Cortex of kidney (tissue), 1 donor: ENCODE measurements at places on chromosomes 6 and 20.

DNA sequence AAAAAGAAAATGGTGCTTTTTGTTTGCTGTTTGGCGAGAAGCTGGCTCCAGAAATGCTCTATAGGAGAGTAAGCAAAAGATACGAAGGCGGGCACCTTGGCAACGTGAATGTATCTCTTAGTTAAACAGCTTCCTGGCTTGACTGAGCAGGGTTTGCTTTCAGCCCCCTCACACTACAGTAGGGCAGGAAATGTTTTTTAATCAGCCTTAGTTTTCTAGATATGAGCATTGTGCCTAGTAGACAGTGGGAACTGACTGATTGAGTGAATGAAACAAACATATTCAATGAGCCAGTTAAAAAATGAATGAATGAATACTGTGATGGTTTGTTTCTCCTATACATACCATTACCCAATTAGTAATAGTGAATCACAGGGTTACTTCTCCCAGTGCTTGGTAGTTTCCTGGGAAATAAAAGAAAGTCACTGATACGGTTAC lies 19.9 kb downstream of the CAP2 start:
- no peak for DNase-seq

DNA sequence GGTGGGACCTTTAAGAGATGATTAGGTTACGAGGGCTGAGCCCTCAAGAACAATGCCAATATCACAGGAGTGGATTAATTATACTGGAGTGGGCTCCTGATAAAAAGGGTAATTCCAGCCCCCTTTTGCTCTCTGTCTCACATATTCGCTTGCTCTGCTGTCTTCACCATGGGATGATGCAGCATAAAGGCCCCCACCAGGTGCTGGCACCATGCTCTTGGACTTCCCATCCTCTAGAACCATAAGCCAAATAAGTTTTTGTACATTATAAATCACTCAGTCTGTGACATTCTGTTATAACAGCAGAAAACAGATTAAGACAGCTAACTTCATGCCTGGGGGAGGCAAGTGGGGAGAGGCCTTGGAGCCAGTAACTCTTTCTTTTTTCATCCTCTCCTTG lies 9.8 kb upstream of the SNRPB start:
- no peak for DNase-seq

- no peak for DNase-seq
Observed at GRCh38 chr6:169454204-169454871, 200.7 kb upstream of the THBS2 start.

DNA sequence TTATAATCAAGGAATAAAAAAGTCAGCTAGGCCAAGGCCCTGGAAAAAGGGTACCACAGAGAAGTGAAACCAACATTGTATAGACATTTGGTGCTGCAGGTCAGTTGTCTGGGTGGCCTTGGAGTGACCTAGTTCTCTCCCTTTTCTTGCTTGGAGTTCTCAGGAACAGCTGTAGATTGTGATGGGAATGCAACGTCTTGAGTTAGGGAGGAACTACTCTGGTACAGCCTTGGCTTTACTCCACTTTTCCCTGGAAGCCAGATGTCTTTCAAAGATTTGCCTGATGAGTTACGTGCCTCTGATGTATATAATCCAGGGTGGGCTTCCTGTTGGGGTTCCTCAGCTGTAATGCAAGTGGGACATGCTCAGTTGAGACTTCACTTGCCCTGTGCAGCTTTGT lies 694.7 kb downstream of the HTR1B start:
- DNase-seq = no peak

DNA sequence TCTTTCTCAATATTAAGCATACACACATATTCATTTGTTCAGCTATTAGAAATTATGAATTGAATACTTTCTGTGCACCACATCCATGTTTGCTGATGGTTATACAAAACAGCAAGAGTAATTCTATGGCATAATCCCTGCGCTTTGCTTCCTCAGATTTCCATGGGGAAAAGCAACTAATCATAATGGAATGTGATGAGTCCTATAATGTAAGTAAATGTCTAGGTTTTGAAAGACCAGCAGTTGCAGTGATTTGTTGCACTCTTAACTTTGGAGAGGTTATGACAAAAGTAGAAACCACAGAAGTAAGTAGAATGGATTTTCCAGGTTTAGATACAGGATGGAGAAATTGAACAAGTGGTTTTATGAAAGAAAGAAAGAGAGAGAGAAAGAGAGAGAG lies 652.1 kb downstream of the CBLN4 start:
- DNase-seq = no peak

DNA sequence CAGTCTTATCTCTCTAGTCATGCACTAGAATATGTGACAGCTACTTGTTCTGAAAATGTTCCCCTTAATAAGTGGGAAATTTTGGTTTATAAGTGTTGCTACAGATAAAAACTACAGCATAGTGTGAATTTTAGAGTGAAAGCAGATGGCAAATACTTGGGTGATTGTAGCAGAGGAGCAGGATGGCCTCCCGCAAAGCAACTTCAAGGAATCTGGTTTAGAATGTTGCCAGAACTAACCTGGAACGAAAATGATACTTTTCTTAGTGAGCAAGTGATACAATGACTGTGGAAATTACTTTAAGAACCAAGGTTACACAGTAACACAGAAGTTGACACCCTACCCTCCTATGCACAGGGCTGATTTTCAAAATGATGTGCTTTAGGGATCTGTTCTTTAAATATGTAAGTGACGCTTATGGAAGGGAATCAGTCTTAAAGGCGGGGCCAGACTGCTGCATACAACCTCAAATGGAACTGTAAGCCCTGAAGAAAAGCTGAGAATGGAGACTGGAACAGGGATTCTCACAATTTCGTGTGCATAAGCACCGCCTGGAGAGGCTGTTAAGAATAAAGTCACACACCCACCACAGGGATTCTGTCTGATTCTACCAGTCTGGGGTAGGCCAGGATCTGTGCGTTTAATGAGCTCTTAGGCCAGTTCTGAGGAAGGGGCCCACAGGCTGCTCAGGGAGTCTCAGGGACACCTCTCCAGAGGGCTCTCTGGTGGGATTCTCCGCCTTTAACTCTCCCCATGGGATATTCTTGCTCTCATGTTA lies 97.9 kb downstream of the FYN start:
- DNase-seq = no peak

DNA sequence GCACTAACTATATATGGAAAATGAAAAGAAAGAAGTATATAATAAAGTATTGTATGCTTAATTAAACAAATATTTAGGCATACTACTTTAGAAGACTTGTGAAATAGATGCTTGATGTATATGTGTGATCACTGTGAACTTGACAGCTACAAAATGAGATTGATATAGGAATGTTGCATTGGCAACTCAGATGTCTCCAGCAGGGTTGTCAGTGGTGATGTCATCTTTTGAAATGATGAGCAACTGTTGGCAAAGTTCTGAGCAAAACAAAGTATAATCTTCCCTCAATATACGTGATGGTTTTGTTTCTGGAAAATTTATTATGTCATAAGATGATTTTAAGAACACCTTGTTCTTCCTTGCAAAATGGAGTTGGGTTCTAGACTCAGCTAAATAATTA lies 133.8 kb downstream of the ARID1B start:
- DNase-seq = no peak

DNA sequence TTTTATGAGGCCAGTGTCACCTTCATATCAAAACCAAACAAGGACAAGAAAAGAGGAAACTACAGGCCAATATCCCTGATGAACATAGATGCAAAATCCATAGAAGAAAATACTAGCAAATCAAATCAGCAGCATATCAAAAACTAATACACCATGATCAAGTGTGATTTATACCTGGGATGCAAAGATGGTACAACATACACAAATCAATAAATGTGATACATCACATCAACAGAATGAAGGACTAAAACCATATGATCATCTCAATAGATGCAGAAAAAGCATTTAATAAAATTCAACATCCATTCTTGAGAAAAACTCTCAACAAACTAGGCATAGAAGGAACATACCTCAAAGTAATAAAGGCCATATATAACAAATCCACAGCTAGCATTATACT lies 8.1 kb upstream of the GINM1 start:
- DNase-seq = no peak

DNA sequence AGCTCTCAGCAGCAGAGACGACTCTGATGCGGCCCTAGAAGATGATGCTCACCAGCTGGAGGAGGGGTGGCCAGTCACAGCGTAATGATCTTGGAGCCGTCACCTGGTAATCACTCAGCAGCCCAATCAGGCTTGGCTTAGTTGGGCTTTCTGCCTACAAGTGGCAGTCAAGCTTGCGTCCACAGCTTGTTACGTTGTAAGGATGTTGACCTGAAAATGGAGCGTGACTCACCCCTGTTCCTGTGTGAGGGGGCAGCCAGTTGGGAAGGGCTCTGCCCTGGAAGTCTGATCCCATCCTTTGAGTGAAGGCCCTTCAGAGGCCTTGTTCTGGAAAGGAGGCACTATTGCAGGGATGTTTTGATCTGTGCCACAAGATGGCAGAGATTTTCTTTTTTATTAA lies 49.8 kb downstream of the SPATA2 start:
- no peak for DNase-seq

GRCh38 chr6:26576407-26576843 lies 20.3 kb upstream of the ABT1 start:
- no peak for DNase-seq

DNA sequence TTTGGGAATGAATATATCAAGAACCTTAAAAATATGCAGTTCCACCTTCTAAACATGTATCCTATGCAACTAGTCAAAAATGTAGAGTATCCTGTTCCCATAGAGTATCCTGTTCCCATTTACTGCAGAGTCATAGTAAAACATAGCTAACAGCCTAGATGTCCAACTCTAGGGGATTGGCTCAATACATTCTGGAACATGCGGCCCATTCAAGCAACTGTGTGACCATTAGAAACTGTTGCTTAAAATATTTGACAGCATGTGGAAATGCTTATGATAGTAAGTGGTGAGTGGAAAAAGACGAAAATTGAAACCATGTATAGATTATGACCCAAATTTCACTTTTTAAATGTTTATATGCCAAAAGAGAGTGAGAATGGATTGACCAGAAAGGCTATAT lies 11.2 kb downstream of the FOXP4 start:
- no peak for DNase-seq

- no peak for DNase-seq
Observed at GRCh38 chr6:31791324-31792089, 4.0 kb downstream of the VARS1 start.

GRCh38 chr20:24112360-24112759 lies 123.8 kb upstream of the GGTLC1 start:
- no peak for DNase-seq

DNA sequence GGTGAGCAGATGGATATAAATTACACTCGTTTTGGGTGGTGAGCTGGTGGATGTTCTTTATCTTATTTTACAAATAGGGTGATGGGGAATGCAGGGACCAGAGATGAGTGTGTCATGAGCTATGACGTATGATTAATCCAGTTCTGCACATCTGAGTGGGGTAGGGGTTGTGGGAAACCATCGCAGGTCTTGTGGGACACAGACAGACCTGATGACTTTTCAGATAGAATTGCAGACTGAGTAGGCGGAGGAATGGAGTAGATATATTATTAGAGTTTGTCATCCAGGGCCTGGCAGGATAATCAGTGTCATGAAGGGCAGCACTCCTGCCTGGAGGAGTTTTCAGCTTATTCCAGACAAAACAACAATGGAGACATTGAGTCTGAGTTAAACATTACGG lies 12.9 kb upstream of the DSP start:
- no peak for DNase-seq

DNA sequence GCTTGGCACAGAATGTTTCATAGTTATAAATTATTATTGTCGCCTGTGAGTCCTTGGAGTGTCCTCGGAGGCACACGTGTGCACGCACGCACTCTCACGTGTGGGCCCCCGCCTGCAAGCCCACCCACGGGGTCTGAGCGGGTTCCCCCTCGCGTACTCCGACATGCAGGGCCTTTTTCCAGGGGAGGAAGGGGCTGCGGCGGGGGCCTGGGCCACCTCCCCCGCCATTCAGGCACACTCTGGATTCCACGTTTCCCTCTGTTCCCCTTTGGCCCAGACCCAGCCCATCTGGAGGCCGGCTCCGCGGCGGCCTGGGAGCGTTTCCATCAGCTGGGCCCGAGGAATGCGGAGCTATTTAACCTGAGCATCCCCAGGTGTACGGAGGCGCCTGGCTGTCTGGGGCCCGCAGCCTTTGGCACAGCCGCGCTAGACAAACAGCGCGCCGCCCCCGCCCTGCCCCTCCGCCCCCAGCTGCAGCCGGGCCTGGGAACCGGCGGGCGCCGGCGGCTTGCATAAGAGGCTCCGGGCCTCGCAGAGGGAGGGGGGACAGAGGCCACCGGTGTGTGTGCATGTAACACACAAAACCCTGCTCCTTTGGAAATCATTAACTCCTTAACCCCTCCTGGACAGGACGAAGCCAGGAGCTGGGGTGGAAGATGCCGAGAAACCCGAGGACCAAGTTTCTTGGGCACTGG lies 3.3 kb downstream of the ID1 start:
- no peak for DNase-seq

GRCh38 chr20:10558635-10559187 lies 115.1 kb downstream of the JAG1 start:
- no peak for DNase-seq

GRCh38 chr6:25181923-25182322 lies 97.3 kb upstream of the CARMIL1 start:
- DNase-seq = no peak

DNA sequence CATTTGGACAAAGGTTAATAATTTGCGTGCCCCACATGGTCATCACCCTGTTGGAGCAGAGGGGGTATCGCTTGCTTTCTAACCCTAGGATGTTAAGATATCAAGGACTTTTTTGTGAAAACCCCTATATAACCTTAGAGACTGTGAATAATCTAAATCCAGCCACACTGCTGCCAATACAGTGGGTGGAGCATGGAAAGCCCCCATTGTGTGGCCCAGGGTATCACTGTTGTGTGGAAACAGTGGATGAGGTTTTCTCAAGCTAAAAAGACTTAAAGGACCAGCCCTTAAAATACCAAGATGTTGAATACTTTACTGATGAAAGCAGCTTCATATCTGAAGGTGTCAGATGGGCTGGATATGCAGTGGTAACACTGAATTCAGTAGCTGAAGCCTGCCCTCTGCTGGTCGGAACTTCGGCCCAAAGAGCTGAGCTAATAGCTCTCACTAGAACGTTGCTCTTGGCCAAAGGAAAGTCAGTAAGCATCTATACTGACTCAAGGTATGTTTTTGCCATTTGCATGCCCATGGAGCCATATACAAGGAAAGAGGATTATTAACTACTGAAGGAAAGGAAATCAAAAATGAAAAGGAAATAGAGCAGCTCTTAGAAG lies 695.2 kb downstream of the PHF3 start:
- DNase-seq = no peak

DNA sequence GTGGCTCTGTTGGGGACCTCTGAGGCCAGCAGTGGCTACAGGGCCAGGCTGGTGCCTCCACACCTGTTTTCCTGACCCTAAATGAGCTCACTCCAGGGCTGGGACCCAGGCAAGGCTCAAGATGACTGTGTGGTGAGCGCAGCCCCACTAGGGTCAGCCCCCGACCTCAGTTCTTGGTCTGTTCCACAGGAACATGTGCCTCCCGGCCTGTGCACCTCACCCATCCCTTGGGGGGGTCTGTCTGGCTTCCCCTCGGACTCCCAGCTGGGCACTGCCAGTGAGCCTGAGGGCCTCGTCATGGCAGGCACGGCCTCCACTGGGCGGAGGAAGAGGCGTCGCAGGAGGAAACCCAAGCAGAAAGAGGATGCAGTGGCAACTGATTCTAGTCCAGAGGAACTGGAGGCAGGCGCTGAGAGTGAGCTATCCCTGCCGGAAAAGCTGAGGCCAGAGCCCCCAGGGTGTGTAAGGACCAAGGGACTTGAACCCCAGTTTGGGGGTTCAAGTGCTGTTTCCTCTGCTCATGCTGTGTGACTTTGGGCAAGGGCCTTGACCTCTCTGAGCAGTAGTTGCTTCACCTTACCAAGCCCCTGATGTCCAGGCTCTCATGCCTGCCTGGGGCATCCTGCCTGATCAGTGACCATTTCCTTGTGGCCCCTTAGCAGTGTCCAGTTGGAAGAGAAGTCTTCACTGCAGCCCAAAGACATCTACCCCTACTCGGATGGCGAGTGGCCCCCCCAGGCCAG lies 8.0 kb downstream of the LPIN3 start:
- DNase-seq = no peak
